ENCODE measurements at places on chromosomes 16 and 17. TPM values are rescaled to one million over a fixed set of nuclear protein-coding genes. Genes with fewer than 3 reads are reported as not detected.
A peak's percentile ranks its signal among the peaks of the same experiment; 100 is the strongest.

The FOXN1 gene
- total RNA-seq, result not detected

The IRF8 gene
- total RNA-seq, result 3.5 TPM

The HOXB1 gene
- not detected for total RNA-seq

The HOXB7 gene
- not detected for total RNA-seq

The AURKB gene
- 1.3 TPM for total RNA-seq

DNA sequence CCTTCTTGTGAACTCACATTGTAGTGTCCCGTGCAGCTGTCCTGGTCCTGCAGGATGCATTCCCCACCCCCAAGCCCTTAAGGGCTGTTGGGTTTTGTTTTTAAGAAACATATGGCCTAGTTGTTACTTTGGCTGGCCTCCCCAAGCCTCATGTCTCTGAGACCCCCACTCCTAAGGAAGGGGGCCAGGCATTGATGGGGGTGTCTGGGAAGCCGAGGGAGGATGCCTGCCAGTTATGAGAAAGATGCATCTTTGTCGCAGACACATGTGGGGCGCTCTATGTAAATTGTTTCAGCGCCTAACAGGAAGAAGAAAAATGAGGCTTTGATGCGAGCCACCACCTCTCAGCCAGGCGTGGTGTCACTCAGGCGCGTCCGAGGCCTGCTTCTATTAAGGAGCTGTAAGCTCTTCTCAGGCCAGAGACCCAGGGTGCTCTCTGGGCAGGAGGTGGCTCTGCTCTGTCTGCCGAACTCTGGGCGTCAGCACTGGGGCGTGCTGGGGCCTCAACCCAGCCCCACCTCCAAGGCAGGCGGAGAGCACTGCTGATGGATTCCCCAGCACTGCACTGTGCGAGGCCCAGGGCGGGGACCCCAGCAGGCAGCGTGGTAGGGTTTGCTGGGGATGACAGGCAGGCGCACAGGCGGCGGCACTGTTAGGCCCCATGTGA is 70.6 kb downstream of the SREBF1 start:
- no peak overlapping the region for H3K4me3 ChIP-seq
- H3K36me3 ChIP-seq, result no peaks in the 10 kb centered on the region
- peak overlapping the region; percentile 49 for H3K27ac ChIP-seq
- H3K27me3 ChIP-seq, result no peaks in the 10 kb centered on the region

GRCh38 chr17:73393381-73393780 is 81.6 kb upstream of the CDC42EP4 start:
- DNase-seq, result no peak
- no peaks in the 10 kb centered on the region for H3K36me3 ChIP-seq
- H3K4me3 ChIP-seq, result no peak overlapping the region
- no peak overlapping the region for H3K27ac ChIP-seq
- H3K4me1 ChIP-seq, result no peaks in the 10 kb centered on the region
- H3K27me3 ChIP-seq, result no peaks in the 10 kb centered on the region

DNA sequence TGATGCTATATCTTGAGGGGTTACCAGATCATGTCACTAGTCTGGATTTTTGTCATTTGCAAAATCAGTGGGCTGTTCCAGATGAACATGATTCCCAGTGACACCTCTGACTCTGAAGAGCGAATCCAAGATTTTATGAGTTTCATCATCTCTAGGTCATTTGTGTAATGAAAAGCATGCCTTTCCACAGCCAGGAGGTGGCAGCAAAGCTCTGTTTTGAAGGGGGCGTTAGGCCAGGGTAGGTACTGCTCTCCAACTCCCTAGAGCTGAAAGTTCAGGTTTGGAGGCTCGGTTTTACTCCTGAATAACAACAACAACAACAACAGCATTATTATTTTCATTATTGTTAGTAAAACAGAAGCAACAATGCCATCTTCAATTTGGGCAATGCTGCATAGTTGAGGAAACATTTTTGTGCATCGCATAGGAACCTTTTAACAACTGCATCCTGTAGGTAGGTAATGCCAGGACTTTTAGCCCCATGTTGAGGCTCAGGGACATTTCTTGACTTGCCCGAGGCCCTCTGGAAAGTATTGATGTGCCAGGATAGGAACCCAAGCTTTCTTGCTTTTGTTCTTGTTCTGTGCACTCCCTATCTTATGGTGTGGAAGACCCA is 77.0 kb downstream of the MYH13 start:
- H3K27ac ChIP-seq, result no peak overlapping the region
- DNase-seq, result no peak
- H3K27me3 ChIP-seq, result no peaks in the 10 kb centered on the region
- H3K36me3 ChIP-seq, result no peaks in the 10 kb centered on the region

Data from naive thymus-derived CD4-positive, alpha-beta T cell (primary cell).